Activated CD8-positive, alpha-beta memory T cell treated with anti-CD3 and anti-CD28 coated beads for 1 hour (primary cell): ENCODE measurements at places on chromosomes 6 and 20.

DNA sequence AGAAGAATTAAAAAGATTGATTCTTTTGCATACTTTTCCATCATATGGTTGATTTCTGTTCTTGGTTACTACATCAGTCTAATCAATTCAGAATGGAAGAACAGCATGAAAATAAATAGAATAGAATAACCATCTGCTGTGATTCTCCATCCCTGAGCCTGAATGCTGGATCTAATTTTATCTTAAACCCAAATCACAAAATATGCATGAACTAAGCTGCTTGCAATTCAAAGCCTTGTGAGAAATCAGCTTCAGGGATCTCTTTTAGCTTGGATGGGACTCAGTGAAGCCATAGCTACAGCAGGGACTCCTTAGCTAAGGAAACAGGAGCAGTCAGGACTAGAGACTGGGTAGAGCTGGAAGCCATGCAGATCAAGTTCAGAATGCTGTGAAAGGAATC is 74.1 kb downstream of the TPBG start:
- DNase-seq: no peak

GRCh38 chr6:35620706-35621105 is 68.0 kb downstream of the FKBP5 start:
- DNase-seq: no peak

DNA sequence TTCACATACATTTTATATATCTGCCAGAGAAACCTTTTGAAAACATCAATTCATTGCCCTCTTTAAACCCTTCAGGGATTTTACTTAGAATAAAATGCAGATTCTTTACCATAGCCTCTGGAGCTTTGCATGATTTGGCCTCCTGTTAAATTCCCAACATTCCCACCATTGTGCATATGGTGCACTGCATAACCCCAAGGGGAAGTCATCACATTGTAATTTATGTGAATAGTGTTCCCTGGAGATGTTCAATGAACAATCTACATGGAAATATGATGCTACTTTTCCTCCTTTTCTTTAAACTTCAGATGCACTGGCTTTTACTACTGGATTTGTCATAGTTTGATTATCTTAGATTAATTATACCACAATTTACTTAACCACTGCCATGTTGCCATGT is 94.7 kb downstream of the PHF3 start:
- DNase-seq: no peak

- DNase-seq: peak; percentile 25
Measured at GRCh38 chr20:21395666-21396598, 1.4 kb downstream of the NKX2-4 start.

- no peak for DNase-seq
Measured at GRCh38 chr20:62367136-62367632, at the start of gene LAMA5. Gene LAMA5 (minus strand): TSS chr20:62367312. CDS start chr20:62367245, 67 bp downstream.

DNA sequence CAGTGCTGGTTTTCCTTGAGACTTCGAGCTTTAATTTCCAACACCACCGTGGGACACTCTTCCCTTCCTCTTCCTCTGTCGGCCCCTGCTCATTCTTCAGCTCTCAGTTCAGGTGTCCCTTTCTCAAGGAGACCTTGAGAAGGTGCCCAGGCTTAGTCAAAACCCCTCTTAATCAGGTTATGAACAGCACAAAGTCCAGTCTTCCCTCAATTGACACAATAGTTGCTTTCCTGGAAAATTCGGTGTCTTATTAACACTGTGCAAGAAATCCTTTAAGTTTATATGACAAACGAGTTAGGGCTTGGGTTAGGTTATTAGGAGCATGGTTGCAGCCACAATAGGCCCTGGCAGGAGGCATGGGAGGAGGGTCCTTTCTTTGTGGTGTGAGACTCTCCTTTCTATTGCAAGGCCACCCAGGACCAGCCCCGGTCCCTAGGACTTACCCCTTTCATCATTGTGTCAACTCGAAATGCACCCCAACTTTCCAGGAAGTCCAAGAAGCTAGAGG is 1.5 kb upstream of the NSFL1C start:
- DNase-seq: no peak

- DNase-seq: peak; percentile 27
Measured at GRCh38 chr6:163415620-163416556, 1.4 kb downstream of the QKI start.

- peak; percentile 30 for DNase-seq
Measured at GRCh38 chr6:79713701-79714322, 82.7 kb downstream of the SH3BGRL2 start.

- no peak for DNase-seq
Measured at GRCh38 chr6:36593569-36594028, 563 bp upstream of the SRSF3 start.

DNA sequence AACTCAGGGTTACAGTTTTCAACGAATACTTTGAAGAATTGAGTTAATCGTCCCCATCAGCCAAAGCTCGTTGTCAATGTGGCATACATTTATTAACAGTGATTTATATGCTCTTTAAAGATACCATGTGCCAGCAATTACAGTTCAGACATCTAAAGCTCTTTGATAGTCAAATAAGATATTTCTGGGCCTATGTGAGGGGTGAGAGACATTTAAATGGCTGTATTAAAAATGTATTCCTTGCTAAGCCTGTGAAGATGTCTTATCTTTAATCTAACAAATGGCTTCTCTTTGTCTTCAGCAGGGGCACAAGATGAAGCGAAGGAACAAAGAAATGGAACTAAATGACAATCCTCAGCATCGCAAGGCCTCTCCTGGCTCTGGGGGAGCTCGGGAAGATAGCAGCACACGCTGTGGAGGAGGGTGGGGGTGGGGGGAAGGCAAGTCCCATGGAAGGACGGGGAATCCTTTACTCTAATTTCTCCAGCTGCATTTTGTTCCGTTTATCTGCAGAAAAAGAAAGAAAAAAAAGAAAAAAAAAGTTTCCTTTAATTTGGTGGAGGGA is 523.6 kb downstream of the KIF16B start:
- DNase-seq: no peak

- no peak for DNase-seq
Measured at GRCh38 chr20:15378151-15378550, 1040.7 kb upstream of the FLRT3 start.

- no peak for DNase-seq
Measured at GRCh38 chr20:53303413-53303760, 290.3 kb downstream of the ZNF217 start.

GRCh38 chr20:61573415-61574305 is 321.6 kb downstream of the CDH4 start:
- DNase-seq: no peak

- DNase-seq: no peak
Measured at GRCh38 chr6:53500095-53500494, 44.8 kb downstream of the GCLC start.

DNA sequence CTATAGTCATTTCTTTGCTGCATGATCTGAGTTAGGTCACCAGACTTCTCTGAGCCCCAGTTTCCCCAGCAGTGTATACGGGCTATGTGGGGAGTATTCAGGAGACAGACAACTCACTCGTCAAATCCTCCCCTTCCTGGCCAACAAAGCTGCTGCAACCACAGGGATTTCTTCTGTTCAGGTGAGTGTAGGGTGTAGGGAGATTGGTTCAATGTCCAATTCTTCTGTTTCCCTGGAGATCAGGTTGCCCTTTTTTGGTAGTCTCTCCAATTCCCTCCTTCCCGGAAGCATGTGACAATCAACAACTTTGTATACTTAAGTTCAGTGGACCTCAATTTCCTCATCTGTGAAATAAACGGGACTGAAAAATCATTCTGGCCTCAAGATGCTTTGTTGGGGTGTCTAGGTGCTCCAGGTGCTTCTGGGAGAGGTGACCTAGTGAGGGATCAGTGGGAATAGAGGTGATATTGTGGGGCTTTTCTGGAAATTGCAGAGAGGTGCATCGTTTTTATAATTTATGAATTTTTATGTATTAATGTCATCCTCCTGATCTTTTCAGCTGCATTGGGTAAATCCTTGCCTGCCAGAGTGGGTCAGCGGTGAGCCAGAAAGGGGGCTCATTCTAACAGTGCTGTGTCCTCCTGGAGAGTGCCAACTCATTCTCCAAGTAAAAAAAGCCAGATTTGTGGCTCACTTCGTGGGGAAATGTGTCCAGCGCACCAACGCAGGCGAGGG is 594 bp upstream of the CDKN1A start:
- no peak for DNase-seq

DNA sequence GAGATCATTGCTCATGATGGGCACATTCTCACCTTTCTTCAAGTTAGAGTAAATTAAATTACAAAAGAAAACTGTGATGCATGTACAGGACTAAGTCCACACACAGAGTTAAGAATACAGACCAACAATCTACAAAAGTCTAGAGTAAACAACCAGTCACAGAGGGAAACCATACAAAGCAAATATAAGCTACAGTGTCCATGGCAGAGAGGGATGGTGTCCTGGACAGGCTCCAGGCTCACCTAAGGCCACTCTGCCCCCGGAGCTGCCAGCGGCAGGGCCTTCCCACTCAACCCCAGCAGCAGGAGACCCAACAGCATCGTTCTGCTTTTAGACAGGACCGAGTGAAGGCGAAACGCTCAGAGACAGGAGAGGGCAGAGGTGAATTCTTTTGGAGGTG is 16.0 kb downstream of the PDE10A start:
- DNase-seq: no peak

- DNase-seq: no peak
Measured at GRCh38 chr20:38307371-38308046, 3.6 kb downstream of the BPI start.

- DNase-seq: no peak
Measured at GRCh38 chr6:142871910-142872331, 73.1 kb downstream of the HIVEP2 start.

GRCh38 chr6:117890172-117890571 is 16.9 kb upstream of the SLC35F1 start:
- no peak for DNase-seq

- no peak for DNase-seq
Measured at GRCh38 chr6:111731456-111732195, 125.9 kb upstream of the TRAF3IP2 start.

GRCh38 chr6:25320459-25320858 is 41.3 kb downstream of the CARMIL1 start:
- DNase-seq: no peak

- no peak for DNase-seq
Measured at GRCh38 chr20:62671765-62672164, 29.5 kb downstream of the SLCO4A1 start.

GRCh38 chr6:106084106-106084988 is 1.8 kb upstream of the PRDM1 start:
- no peak for DNase-seq

- DNase-seq: no peak
Measured at GRCh38 chr6:107491138-107491609, 1.3 kb downstream of the SOBP start.

GRCh38 chr20:58637466-58638213 is 13.4 kb upstream of the STX16 start:
- no peak for DNase-seq

- no peak for DNase-seq
Measured at GRCh38 chr6:71333697-71334096, 45.1 kb downstream of the OGFRL1 start.

- DNase-seq: no peak
Measured at GRCh38 chr6:108238322-108238721, 22.5 kb downstream of the SNX3 start.

DNA sequence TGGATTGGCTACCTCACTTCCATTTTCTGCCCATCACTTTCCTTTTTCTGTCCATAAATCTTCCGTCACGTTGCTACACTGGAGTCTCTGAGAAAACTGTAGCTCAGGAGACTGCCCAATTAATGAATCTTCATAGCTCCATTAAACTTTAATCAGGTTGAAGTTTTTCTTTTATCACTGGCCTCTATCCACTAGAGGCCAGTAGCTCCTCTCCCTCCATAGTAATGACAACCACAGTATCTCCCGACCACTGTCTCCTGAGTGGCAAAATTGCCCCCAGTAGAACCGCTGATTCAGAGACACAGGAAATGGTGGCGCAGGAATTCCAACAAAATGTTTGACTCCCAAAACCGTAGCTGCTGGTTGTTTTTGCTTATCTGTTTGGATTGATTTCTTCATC is 18.4 kb upstream of the DOK5 start:
- no peak for DNase-seq

- no peak for DNase-seq
Measured at GRCh38 chr6:337805-338368, 45.6 kb downstream of the DUSP22 start.

DNA sequence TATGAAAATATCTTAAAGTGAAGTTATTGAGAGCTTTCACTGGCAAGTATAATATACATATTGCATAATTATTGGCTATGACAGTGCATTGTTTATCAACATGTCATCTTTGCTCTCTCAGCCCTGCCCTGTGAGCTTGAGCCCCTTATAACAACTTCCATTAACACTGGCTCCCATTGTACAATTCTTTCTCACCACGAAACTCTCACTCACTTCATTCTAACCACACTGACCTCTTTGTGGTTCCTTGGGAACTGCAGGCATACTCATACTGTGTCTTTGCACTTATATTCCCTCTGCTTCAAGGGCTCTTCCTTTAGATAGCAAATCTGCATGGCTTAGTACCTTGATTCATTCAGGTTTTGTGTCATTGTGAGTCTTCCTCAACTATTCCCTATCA is 411.8 kb downstream of the CDKAL1 start:
- DNase-seq: no peak

DNA sequence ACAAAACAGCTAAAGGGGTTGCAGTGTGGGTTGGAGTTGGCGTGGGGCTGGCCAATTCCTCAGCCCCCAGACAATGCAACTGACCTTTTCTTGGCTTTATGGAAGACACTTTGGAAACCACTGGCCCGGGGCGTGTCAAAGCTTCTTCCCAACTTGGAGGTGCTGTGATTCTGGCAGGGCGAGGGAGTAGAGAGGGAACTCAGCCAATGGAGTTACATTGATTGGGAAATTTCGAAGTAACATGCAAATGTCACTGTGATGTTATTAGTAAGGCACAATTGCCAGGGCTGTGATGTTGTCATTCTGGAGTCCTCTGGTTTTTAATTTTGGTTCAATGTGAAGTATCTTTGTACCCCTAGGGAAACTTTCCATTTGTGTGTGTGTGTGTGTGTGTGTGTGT is 41.5 kb upstream of the EPB41L1 start:
- no peak for DNase-seq

DNA sequence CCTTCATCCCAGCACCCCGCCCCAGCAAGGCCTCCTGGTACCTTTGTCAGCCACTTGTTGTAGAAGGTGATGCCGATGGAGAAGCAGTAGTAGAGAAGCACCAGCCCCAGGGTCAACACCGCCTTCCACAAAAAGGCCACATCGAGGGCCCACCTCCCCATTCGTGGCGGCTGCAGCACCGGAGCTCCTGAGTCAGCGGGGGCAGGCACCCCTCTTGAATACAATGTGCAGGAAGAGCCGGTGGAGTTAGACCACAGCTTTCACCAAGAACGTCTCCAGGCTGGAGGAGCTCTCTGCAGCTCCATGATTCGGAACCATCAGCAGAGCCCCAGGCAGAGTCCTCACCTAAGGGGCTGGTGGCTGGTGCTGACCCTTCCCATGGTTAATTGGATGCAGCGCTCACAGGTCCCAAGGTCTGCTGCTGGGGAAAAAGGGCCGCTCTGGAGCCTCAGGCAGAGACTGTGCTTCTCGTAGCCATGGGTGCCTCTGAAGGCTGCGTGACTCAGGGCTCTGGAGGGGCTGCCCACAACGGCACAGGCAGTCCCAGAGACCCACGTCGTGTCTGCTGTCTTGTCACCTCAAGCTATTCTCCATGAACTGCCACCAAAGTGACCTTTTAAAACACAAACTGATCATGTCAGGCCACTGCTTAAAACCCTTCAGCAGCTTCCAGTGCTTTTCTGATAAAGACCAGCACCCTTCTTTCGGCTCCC is 47.9 kb downstream of the ELMO2 start:
- DNase-seq: no peak

GRCh38 chr6:110392727-110393126 is 22.6 kb downstream of the DDO start:
- DNase-seq: no peak
